Forelimb muscle (tissue), 1 donor: ENCODE measurements at places on chromosomes 4 and X. TPM values are rescaled to one million over a fixed set of nuclear protein-coding genes. Genes with fewer than 3 reads are reported as not detected.

DNA sequence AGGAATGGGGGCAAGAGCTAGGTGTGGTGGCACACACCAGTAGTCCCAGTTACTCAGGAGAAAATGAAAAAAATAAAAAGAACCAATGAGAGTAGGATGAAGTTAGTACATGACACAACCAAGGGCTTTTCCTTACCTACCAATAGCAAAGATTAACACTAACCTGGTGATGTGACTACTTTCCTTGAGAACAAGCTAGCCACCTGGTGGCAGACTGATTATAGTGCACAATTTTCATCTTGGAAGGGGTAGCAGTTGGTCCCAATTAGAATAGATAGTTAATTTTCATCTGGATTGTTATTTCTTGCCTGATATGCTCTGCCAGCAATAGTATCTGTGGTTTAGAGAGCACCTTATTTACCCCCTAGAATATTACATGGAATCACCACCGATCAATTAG, 1216.8 kb upstream of the PABPC4L start:
- no peak for DNase-seq

DNA sequence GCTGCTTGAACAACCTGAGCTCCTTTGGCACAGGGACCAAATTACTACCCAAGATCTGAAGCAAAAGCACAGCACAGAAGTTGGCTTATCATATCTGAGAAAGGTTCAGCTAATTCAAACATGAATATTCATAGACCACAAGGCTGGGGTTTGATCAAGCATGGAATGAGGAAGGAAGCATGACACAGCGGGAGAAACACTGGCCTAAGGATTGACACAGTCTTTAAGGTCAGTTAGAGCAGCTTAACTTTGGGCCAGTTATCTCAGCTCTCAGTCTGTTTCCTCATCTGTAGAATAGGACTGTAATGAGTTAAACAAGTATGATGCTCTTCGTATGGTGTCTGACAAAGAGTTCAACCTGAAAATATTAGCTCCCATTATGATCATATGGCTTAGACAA, 88.5 kb upstream of the CBR4 start:
- no peak for DNase-seq

ARHGEF38 gene
- 0.86 TPM for polyA plus RNA-seq

DNA sequence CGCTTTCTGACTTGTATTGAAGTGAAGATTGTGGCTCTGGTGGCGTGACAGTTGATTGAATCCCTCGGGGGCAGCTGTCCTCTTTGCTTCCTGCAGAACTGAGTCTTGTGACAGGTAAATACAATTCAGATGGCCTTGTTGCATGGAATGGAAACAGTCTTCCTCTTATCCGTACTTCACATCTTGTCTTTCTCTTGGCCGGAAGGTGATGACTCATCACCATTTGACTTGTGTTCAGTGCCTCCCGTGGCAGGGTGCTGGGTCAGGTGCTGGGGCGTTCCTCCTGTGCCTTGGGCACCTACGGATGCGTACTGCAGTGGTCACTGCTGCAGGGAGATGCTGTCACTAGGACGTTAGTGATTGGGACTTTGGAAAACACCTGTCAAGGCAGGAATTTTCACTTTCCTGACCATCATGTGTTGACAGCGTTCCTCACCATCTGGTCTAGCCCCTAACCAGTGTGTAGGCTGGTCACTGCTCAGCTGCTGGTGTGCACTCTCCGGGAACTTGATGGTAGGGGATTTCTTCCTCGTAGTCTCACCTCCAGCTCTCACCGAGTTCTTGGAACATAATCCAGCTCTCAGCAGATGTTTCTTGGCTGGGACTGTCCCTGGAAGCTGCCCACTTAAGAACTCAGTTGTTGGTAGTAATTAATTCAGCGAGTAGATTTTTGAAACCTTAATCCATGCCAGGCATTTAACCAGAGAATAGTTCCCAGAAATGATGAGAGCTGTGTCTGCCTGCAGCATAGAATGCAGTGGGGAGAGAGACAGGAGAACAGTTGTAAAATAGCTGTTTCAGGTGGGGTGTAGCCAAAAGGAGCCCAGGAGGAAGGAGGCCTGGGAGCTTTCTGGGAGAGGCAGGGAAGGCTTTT, 7.2 kb downstream of the TBC1D14 start:
- no peak for DNase-seq

DNA sequence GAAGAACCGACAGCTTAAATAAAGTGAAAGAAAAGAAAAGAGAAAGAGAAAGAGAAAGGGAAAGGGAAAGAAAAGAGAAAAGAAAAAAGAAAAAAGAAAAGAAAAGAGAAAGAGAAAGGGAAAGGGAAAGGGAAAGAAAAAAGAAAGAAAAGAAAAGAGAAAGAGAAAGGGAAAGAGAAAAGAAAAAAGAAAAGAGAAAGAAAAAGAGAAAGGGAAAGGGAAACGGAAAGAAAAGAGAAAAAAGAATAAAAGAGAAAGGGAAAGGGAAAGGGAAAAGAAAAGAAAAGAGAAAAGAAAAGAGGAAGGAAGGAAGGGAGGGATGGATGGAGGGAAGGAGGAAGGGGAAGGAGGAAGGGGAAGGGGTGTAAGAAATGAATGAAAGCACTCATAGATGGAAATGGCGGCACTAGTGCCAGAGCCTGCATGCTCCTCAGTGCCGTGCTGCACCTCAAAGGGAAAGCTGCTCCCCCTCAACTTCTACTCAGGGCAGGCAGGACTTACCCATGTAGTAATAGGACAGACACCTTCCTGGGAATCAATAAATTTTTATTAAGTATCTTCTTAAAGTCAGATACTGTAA, 70.7 kb downstream of the AFAP1 start:
- DNase-seq: no peak

GRCh38 chrX:140318296-140318695, 186.6 kb downstream of the SOX3 start:
- DNase-seq: no peak

GRCh38 chrX:7307720-7308119, 159.8 kb upstream of the PUDP start:
- DNase-seq: no peak

DGKK gene
- not detected for polyA plus RNA-seq

- DNase-seq: no peak
These were observed 138.8 kb upstream of the MSX1 start for GRCh38 chr4:4720646-4721045.

GRCh38 chr4:169627307-169627706, 6.9 kb downstream of the CLCN3 start:
- no peak for DNase-seq

LRBA gene
- polyA plus RNA-seq: 21.0 TPM

GRCh38 chr4:150068300-150068960, 9.8 kb upstream of the DCLK2 start:
- no peak for DNase-seq

TRAM1L1 gene
- 4.4 TPM for polyA plus RNA-seq

DNA sequence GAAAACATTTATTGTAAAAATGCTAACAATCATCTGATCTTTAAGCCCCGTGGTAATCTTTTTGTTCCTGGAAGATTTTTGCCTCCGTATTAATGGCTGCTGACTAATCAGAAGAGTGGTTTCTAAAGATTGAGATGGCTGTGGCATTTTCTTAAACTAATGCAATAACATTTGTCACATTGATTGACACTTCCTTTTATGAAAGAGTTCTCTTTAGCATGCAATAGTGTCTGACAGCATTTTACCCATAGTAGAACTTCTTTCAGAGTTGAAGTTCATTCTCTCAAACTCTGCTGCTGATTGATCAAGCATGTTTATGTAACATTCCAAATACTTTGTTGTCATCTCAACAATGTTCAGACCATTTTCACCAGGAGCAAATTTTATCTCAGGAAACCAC, 26.8 kb upstream of the UGT2B4 start:
- DNase-seq: no peak

IL9R gene
- polyA plus RNA-seq: not detected

DNA sequence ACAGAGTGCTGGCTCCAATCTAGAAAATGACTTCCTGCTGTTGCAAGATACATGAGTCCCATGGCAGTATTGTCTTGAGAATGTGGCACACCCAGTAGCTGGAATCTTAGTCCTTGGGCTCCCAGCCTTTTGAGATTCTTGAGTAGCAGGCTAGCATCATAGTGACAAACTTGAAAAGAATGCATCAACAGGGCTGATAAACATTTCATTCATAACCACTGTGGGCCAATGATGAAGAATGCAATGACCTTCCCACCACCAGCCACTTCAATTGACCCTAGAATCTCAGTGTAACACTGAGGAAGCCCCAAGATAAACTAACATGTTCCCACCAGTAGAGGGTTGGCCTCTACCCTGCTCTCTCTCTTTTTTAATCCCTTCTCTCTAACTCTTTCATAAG, 329.3 kb downstream of the GBA3 start:
- DNase-seq: no peak

DNA sequence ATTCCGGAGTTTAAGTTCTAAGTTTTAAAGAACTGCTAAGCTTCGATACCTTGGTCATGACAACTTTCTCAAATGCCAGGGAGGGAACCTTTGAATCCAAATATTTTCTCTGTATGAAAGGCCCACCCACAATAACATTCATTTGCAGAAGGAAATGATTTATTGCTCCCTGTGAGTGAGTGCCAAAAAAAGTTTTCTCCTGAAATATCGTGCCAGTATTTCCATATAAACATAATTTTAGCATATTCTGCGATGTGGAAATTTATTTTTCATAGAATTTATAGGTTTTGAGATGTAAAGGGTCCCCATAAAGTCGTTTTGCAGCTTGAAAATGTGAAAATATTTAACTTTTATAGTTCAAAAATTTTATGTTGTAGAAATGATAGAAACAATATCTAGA, 53.9 kb downstream of the BMPR1B start:
- no peak for DNase-seq

DNA sequence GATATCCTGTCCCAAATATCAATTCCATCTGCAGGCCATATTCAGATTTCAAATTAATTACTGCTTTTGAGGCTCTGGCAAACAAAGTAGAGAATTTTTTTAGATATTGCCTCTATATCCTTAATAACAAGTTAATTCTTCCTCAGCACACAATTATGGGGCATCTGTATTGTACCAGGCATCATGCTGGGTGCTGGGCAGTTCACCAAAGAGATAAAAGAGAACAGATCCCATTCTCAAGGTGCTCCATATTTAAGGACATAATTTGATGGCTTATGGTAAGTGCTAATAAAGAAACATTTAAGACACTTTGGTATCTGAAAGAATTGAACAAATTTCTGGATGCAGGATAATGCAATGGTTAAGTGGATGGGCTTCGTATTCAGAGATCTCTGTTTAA, 65.8 kb downstream of the SPCS3 start:
- DNase-seq: no peak

VEGFD gene
- polyA plus RNA-seq: 0.59 TPM

DDX53 gene
- 0.06 TPM for polyA plus RNA-seq

- DNase-seq: no peak
These were observed 77.8 kb downstream of the SHROOM2 start for GRCh38 chrX:9864011-9864410.

SH3BP2 gene
- polyA plus RNA-seq: 30.3 TPM

GRCh38 chr4:73309211-73309610, 50.6 kb upstream of the ANKRD17 start:
- DNase-seq: no peak

DNA sequence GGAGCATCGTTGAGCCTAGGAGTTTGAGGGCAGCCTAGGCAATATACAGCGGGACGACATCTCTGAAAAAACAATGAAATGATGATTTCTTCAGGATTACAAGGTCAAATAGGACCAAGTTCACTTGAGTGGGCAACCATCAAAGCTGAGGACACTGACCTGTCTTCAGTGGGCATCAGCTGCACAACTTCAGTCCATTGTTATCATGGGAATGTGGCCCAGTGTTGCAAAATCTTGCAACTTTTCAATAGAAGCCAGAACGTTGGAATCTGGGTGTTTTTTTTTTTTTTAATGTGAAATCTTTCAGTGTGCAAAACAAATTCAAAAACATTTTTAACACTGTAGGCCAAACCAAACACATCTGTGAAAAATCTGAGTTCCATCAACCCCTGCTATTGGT, 155.4 kb upstream of the PLAC1 start:
- DNase-seq: no peak

- DNase-seq: no peak
These were observed 81.5 kb upstream of the NKX1-1 start for GRCh38 chr4:1487761-1488160.

PPP1R3F gene
- polyA plus RNA-seq: 7.9 TPM

TMEM154 gene
- polyA plus RNA-seq: 0.68 TPM

DNA sequence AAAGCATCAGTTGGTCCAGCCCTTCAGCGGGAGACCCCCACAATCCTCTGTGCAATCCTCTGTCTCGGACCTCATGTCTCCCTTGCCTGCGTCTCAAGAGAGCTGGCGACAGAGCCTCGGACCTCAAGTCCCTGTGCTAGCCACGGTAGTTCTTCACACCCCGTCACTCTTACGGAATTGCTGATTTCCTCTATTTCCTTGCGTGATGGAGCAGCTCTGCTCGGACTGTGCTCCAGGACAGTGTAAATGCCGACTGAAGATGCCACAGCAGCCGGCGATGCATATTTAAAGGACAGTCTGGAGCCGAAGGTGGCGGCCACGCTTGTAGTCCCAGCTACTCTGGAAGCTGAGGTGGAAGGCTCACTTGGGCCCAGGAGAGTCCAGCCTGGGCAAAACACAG, 1.9 kb downstream of the GRK4 start:
- no peak for DNase-seq

DNA sequence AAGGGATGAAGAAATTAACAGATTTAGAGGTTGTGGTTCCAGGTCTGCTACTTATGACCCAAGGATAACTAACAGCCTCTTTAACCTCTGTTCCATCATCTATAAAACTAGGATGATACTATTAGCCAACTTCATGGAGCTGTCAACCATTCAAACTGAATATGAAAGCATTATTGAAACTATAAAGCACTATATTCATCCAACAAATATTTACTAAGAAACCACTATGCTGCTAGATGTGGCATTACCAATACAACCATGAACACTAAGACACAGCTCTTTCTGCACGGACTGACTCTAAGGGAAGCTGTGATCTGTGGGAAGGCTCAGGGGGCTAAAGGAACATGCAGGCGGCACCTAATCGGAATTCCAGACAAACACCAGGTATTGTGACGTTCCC, 66.0 kb downstream of the APBB2 start:
- no peak for DNase-seq

DNA sequence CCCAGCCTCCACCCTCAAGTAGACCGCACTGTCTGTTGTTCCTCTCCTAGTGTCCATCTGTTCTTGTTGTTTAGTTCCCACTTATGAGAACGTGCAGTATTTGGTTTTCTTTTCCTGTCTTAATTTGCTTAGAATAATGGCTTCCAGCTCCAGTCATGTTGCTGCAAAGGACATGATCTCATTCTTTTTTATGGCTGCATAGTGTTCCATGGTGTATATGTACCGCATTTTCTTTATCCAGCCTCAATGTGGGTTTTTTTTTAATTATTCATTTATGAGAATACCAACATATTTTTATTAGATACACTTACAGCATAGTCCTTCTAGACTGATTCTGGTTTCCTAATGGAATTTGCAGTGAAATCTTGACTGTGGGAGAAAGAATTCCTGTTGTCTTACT, 1.3 kb downstream of the VMA21 start:
- no peak for DNase-seq
